ENCODE measurements at places on chromosomes 13 and 19.

DNA sequence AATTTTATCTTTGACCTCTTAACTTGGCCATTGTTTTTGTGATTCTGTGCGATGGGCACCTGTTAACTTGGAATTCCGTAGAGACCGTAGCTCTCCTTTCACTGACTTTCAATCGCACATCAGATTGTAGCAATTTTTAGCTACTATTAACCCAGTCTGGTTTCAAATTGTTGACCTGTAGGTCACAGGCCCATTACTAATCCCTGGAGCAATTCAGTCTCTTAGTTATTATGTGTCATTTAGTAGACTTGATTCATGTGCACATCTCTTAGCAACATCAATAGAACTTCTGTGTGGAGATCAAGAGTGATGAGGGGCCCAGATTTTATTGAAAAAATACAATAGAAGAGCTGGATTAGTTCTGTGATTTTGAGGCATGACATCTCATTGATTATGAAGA, 549.6 kb upstream of the SLC10A2 start:
- no peak for DNase-seq

GRCh38 chr19:27392027-27392632, 1820.8 kb downstream of the UQCRFS1 start:
- DNase-seq, result no peak

- no peak for DNase-seq
These were observed 5.6 kb downstream of the GFY start for GRCh38 chr19:49430678-49431329.

DNA sequence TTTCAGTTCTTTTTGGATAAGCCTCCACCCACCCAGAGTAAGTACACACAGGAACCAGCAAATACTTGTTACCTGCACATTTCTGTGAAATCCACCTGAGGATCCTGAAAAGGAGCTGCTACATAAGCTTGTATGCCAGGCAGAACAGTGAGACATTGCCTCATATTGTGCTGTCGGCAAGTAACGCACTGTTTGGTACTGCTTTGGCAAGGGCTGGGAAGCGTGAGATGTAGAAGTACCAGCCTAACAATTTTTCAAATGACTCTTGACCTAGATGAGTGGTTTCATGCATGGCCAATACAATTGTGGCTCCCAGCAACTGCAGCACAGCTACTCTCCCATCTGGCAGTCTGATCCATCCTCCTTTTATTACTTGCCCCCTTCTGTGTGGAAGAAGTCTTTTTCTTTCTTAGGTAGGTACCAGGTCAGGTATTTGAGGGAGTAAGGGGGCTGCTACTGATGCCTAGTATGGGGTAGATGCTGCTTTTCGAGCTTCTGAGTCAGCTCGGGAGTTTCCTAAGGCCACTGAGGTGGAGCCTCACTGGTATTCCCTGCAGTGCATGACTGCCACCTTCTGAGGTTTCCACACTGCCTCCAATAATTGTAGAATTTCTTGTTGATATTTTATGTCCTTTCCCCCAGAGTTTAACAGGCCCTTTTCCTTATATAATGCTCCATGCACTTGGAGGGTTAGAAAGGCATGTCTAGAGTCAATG, 52.2 kb downstream of the ZNF737 start:
- no peak for DNase-seq

DNA sequence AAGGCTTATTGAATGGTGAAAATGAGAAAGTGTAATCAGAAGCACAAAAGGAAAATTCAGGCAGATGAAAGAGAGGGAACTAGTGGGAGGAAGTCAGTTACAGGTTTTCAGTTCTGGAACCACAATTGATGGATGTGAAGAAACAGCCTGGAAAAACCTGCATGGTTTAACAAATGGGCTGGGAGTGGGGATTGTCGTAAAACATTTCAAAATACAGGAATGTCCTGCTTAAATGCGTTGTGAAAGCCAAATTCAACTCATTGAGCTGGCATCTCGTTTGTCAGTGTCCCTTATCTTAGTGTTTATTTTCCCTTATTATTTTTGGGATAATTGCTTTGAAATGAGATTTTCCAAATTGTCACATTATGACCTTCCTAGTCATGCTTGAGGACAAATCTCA, 106.5 kb upstream of the RFC3 start:
- no peak for DNase-seq

GRCh38 chr13:89891416-89891815, 1456.1 kb upstream of the MIR17HG start:
- no peak for DNase-seq

DNA sequence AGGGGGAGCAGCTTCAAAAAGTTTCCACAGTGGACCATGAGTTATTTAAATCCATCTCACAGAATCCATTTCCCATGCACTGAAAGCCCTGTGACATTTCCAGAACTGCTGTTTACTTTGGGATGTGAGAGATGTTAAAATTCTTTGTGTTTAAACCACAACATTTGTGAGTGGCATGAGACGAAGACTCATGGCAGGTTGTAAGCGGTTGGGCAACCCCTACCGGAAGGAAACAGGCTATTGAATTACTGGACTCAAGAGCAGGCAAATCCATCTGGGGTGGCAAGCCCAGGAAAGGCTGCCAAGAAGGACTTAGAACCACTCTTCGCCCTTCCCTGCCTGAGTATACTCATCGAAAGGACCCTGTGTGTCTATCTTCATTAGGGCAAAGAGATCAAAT, 22.3 kb upstream of the CLDN10 start:
- DNase-seq, result no peak

DNA sequence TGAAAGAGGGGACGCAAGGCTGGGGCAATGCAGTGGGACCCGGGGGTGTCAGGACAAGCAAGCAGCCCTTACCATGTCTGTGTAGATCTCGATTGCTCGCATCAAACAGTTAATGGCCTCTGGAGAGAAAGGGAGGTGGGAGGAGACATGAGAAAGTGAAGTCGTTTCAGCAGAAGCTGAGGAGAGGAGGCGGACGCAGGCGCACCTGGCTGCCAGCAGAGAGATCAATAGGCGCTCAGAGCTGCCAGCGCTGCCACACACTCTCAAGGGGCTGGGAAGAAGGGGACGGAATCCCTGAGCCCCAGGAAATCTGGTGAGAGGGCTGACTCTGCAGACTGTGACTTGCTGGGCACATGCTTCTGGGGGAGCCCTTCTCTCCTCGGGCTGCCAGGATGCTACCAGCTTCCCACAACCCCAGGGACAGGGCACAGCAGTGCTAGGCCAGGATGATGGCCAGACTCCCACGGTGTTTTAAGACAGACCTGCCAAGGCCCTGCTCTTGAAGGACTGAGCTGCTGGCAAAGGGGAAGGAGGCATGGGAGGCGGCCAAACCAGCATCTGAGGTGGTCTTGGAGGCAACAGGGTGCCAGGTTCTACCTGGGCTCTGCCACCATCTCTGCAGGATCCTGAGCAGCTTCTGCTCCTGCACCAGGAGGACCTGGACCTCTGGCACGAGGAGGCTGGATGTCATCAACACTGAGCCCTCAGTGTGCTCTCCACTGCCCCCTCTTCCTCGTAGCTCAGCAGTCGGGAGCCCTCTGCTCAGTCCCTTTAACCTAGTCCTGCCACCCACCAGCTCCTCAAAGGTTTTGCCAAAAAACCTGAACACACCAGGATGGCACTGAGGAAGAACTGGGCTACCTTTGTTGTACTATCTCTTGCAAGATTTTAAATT, 11.7 kb upstream of the KPTN start:
- no peak for DNase-seq

DNA sequence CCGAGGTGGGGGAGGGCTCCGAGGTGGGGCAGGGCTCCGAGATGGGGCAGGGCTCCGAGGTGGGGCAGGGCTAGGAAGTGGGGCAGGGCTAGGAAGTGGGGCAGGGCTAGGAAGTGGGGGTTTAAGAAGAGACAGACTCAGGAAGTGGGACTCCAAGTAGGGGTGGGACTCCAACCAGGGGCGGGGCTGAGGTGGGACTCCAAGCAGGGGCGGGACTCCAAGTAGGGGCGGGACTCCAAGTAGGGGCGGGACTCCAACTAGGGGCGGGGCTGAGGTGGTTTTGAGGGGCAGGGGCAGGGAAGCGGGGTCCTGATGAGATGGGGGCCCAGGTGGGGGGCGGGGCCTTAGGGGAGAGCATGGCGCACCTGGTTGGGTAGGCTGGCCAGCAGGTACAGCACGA, 13.6 kb downstream of the CFD start:
- DNase-seq, result peak; percentile 79

DNA sequence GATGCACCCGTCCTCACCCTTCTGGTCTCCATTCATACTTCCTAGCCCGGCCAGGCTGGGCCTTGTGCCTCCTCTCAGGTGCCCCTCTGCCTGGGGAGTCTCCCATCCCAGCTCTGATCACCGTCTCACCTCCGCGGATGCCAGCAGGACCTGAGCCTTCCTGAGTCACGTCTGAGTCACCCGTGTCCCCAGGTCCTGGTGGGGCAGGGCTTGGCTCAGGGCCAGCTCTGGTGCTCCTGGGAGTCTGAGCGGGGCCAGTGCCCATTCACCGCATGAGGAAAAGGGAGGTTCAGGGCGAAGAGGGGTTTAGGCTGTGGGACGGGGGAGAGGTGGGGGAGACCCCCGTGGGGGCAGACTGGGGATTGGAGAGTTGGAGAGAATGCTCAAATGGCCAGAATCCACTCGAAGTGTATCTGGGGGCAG, 593 bp downstream of the ATP8B3 start:
- no peak for DNase-seq

DNA sequence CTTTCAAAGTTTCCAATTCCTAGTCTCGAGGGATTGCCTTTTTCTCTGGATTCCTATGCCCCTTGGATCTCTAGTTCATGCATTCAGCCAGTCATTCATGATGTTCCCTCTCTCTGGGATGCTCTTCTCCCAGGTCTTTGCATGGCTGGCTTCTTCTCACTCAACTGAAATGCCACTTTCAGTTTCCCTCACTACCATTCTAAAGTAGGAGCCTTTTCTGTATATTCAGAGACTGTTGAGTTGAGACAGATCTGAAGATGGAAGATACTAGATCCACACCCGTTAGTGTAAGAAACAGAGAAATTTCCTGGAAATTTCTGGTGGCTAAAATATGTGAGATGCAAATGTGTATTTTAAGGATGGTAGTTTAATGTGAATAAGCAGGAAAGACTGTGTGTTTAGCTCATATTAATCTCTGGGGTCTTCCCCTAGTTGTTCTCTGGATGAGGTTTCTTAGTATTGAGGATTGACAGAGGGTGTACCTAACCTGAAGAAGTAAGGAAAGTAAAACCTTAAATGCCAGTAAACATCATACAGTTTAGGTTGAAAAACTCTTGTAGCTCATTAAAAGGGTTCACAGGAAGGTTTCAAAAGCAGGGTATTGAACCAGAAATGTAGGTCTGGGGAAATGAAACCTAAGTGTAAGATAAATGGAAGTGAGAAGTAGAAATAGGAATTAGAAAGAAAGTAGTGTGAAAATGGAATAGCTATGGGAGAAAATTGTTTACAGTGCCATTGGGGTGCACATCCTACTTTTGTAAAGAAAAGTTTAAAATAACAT, 331.3 kb downstream of the NDFIP2 start:
- no peak for DNase-seq

- no peak for DNase-seq
These were observed 110.2 kb upstream of the TSHZ3 start for GRCh38 chr19:31459430-31459829.

DNA sequence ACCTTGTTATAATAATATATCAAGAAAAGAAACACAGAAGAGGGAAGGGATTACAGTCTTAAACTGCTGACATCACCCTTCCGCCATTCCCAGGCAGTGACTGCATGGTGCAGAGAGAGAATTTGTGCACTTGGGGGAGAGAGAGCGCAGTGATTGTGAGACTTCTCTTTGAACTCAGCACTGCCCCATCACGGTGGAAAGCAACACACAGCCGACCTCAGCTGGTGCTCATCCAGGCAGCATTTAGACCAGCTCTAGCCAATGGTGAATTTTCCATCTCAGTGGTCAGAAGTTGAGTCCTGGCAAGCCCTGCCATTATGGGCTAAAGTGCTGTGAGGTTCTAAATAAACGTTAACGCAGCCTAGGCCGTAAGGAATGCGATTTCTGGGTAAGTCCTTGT, 1681.5 kb downstream of the EFNB2 start:
- no peak for DNase-seq

DNA sequence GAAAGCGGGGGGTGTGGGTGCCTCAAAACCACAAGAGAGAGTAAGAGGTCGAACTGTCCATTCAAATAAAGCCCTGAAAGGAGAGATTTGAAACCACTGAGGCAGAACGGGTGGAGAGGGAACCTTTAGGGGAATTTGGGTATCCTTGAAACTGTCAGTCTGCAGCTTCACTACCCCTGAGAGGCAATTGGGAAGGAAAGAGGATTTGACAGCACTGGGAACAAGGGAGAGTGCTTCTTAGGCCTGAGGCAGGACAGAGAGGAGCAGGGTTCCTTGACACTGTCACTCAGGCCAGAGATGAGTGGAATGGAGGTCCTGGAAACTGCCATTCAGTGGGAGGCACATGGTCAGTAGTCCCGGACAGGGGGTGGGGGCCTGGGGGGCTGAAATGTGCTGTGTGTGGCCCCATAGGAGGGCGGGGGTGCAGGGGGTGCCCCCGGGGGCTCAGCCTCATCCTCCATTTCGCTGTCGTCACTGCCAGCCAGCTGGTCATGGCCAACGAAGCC, 5.0 kb downstream of the GFY start:
- DNase-seq, result no peak

DNA sequence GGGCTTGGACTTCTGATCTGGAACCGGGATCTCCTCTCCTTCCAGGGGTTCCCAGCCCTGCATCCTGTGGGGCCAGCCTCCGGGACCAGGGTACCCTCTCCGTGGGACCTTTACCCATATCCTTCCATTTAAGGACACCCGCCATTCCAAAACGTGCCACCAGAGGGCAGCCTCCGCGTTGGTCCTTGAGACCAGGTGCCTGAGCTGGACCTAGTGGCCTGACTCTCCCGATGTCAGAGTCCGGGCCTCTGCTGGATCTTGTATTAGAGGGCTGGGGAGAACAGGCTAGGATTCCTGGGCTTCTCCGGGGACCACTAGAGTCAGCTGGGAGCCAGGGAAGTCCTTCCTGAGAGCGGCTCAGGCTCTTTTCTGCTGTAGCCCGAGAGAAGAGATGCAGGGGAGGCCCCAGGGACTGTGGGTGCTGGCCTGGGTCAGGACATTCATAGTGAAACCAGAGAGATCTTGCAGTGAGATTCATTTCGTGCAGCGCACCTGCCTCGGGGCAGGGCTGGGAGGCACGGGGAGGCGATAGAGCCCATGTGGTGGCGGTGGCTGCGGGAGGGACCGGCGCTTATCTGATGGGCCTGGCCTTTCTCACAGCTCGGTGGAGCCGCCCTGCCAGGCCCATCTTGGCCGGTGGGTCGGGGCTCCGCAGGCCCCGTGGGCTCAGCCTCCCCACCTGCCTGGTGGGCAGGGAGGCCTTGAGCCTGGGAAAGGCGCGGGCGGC, 9.8 kb upstream of the SLC7A10 start:
- peak; percentile 76 for DNase-seq

GRCh38 chr19:15251010-15251748, 18.9 kb upstream of the EPHX3 start:
- no peak for DNase-seq

- DNase-seq, result no peak
These were observed 270.9 kb downstream of the LMO7 start for GRCh38 chr13:75907044-75907443.

Measured in memory B cell (primary cell).